ENCODE measurements at places on chromosomes 7 and 10.
A peak's percentile ranks its signal among the peaks of the same experiment; 100 is the strongest.

DNA sequence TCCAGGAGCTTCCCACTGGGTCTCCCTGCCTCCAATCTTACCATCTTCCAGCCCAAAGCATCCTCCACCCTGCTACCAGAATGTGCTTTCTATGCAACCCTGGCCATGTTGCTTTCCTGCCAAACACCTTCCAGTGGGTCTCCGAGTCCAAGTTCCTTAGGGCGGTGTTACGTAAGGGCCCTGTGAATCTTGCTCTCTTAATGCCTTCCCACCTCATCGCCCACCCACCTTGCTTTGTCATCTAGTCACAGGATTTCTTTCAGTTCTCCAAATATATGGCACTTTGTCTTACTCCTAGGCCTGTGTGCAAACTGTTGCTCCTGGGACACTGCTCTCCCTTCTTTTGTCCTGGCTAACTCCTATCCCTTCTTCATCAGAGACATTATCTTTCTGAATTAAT lies 344.5 kb downstream of the RPS24 start:
- DNase-seq, result no peak

DNA sequence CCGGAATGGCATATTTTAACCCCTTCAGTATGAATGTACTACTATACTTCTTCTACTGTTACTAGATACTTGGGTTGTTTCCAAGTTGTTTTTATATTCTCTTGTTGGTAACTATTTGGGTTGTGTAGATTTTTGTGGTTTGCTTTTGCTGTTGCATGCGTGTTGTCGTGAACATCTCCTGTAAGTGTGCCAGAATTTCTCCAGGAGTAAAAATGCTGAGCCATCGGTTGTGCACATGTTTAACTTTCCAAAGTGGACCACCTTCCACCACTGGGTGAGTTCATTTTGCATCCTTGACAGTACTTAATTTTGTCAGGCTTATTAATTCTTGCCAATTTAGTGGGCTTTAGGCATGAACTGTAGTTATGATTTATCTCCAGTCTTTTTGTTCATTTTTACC lies 47.9 kb downstream of the CSGALNACT2 start:
- DNase-seq, result no peak

DNA sequence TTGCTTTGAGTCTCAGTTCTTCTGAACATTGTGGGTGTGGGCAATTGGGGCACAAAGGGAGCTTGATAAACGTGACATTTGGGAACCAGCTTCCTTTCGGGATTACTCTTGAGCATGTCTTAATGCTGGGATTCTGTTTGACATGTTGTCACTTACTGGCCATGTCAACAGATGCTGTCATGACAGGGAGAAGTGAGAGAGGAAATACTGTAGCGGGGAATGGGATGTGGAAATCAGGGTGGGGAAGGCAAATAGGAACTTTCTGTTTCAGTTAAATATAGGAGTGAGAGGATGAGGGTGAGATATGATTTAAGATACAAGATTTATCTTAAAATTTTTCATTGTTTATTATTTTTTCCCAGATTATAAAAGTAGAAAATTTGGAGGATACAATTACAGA lies 83.9 kb downstream of the SEC23IP start:
- DNase-seq, result no peak

GRCh38 chr10:99937630-99938029 lies 72.1 kb downstream of the DNMBP start:
- DNase-seq, result no peak

DNA sequence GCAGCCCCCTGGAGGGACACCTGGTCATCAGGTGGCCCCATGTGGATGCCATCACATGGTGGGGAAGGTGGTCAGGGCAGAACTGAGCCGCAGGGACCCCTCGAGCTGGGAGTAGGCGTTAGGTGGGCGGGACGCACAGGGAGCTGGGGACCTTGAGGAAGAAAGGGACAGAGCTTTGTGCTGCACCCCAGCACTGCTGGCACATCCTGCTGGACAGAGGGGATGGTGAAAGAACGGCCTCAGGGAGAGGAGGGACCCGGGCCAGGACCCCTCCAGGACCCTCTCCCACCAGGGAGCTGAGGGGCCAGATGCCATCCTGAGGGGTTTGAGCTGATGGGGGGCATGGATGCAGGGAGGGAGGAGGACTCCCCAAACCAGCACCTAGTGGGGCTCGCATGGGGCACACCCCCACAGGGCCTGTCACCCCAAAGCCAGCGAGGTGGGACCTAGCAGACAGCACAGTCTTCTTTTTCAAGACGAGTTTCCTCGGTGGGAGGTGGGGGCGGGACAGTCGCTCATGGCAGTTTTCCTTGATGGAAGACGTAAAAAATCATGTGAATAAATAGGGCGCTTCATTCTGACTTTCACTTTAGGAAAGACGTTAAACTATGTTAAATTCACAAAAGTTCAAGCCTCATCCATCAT lies 43.3 kb downstream of the STK32C start:
- DNase-seq, result no peak

GRCh38 chr7:66255534-66256100 lies 50.5 kb downstream of the TPST1 start:
- no peak for DNase-seq

GRCh38 chr10:123559066-123559822 lies 106.9 kb upstream of the GPR26 start:
- peak; percentile 59 for DNase-seq

GRCh38 chr7:121803039-121803438 lies 69.9 kb upstream of the PTPRZ1 start:
- DNase-seq, result no peak

- DNase-seq, result no peak
Observed at GRCh38 chr7:2041496-2042367, 191.0 kb downstream of the MAD1L1 start.

GRCh38 chr7:23907012-23907411 lies 197.0 kb downstream of the STK31 start:
- DNase-seq, result no peak

GRCh38 chr10:22455068-22455857 lies 110.0 kb downstream of the SPAG6 start:
- DNase-seq, result no peak

DNA sequence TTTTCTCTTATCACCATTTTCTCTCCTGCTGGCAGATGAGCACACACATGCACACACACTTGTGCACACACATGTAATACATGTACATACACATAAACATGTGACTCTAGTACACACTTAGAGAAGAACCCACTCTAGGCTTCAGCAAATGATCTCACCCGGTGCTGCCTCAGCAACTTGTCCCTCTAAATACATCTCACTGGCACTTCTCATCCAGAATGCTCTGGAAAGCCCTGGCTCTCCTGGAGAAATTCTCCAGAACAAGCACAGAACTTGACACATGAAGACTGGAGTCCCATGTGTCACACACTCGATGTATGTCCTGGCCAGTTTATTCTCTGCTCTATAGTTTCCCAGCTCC lies 254.9 kb downstream of the ELMO1 start:
- no peak for DNase-seq

GRCh38 chr10:69317175-69317604 lies 38.9 kb downstream of the HK1 start:
- no peak for DNase-seq

DNA sequence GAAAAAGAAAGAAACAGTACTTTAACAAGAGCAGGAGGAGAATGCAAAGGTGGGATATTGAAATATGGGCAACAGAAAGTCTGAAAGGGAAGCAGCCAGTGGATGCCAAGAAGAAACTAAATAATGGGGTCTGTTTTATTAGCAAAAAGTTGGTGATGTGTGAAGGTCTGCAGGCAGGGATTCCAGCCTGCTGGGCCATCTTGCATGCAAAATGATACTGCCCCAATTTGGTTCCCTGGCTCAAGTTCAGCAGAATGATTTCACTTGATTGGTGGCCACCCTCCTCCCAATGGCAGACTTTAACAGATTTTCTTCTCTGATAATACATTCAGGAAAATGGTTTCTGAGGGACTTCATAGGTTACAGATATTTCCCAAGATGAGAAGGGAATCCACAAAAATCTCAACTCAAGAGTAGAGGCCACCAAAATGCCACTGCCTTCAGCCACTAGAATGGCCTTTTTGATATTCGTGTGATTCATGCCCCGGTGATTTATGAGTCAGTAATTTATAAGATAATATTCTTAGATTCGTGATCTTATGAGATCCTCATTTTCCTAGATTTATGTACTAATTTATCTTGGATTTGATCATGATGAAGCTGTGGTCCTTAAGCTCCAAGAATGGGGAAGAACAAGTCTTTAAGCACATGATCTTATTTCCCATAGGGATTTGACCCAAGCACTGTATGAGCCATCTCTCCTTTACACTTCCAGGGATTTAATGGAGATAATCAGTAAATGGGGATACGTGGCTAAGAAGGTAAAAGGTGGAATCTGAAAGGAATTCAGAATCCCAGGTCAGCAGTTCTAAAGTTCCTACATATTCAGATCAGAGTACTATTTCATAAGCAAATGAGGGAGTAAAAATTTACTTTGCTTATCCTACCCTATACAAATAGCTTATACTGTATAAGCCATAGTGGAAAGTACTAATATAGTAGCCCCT lies 32.3 kb upstream of the ADD3 start:
- no peak for DNase-seq

DNA sequence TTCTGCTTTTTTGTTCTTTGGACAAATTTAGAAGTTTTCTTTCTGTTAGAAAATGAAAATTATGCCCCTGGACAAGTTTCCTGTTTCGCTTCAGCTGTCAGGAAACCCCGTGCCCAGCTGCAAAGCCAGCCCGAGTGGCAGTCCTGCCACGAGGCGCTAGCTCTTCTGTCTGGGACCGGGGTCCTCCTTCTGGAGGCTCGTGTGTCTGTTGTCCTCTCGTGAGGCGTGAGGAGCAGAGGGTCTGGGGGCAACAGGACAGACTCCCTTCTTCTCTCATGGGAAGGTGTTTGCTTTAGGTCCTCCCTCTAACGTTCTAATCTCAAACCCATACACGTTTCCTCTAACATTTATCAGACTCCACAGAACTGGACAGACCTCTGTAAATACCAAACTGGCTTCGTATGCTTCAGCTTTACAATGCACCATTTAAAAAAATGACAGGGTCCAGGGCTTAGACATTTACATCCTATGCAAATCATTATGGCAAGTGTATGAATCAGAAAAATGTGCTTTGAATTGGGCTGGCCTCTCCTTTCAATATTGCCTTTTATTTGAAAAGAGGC lies 184.5 kb upstream of the SHH start:
- no peak for DNase-seq

- DNase-seq, result no peak
Observed at GRCh38 chr7:154484406-154484805, 432.2 kb downstream of the DPP6 start.

DNA sequence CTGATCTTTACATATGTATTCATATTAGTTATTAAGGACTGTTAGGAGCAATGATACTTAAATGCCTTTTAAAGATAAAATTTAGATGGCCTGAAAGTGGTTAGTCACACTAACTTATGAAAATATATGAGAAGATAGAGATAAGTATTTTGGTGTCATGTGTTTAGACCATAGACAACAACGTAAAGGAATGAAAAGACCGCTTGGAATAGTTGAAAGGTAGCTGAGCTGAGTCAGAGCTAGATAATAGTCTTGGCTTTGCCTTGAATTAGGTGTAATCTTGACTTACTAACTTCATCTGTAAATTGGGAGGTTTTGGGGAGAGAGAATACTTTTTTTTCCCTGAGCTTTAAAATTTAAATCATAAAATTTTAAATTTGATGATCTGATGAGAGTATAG lies 127.0 kb downstream of the LYZL1 start:
- DNase-seq, result no peak

- DNase-seq, result no peak
Observed at GRCh38 chr10:61821153-61821552, 80.3 kb upstream of the ARID5B start.

DNA sequence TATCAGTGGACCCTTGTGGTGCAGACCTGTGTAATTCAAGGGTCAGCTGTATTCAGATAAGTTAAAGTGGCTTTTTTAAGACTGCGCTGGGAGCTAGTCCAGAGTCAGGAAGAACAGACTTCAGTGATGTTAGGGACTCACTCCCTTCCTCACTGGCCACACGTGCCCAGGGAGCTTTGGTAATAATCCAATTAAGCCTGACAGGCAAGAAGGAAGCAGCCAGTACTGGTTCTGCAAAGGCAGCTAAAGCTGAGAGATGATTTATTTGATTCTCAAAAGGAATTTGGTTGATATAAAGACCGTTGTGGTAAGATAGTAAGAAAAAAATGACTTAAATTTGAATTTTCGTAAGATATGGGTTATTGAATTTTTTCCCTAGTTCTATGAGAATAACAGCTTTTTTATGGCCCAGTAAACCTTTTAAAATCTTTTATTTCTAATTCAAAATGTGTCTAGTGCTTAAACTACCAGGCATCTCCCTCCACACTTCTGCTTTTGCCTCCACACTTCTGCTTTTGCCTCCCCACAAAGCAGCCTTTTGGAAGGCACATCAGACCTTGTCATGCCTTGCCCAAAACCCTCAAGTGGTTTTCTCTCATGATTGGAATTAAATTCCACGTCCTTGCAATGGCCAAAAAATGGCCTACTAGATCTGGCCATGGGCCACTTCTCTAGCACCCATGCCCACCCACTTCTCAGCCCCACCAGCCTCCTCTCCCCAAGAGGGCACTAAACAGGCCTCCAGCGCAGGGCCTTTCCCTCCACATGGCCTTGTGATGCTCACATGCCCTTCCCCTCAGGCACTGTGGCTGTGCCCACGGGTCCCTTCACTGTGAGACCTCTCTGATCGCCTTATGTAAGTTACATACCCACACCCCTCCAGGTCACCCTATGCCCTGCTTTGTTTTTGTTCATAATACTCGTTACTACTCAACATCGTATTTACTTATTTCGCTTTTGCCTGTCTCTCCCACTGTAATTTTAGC lies 92.5 kb downstream of the POU6F2 start:
- DNase-seq, result no peak

GRCh38 chr10:129029051-129029450 lies 438.0 kb upstream of the MGMT start:
- no peak for DNase-seq

DNA sequence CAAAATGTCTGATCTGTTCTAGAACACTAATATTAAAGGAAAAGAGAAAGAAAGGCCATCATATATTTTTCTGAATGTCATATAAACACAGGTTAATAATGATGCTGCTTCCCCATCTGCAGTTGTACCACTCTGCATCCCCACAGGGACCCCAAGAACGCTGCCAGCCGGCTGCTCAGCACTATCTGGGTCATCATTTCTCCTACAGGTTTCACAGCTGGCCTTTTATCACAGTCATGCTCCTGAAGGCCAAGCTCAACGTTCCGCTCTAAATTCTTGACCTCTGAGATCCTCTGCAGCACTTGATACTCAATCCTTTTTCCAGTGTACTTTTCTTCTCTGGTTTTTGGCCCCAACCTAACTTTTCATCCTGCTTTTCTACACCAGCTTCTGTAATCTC lies 4.8 kb downstream of the IDI1 start:
- DNase-seq, result no peak

GRCh38 chr10:22183771-22184461 lies 33.9 kb downstream of the EBLN1 start:
- DNase-seq, result no peak
